ENCODE measurements at places on chromosomes 6 and 20.

- no peak for DNase-seq
These were observed 135.3 kb upstream of the RREB1 start for GRCh38 chr6:6972456-6972855.

DNA sequence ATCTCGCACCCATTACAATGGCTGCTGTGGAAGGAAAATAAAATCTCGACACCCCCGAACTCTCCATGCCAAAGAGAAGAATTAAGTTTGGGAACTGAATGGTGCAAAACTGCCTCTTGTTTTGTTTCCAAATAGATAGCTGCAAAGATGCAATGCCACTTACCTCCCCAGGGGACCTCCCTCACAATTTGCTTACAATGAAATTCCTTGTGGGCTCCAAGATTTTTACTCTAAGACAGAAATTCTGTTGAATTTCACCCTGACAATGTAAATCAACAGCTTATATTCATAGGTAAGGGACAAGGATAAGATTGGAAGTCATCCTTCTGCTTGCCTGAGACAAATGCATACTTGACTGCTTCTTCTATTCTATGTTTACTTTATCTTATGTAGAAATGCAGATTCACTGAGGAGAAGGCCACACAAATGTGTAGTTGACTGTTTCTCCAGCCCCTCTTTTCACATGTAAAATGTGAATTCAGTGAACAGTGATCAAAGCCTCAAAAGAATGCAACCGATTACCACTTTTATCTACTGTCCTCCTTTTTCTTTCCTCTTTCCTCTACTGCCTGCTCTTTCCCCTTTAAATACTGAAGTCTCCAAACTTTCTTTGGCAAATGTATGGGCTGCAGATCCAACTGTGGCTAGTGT, 36.6 kb downstream of the ADGRF4 start:
- no peak for DNase-seq

DNA sequence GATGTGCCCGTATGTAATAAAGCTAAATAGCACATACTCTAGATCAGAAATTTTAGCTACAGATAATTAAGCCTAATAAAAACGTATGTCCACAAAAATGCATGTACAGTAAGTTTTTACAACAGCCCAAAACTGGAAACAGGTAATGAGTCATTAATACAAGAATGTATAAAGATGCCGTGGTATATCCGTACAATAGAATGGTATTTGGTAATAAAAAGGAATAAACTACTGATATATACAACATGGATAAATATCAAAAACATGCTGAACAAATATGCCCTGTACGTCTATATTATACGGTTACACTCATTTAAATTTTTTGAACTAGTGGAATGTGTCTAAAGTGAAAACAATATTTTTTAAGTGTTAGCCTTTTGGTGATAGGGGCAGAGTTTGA, 128.2 kb upstream of the ADGRB3 start:
- no peak for DNase-seq

GRCh38 chr20:38986663-38987062, 24.5 kb downstream of the DHX35 start:
- no peak for DNase-seq

DNA sequence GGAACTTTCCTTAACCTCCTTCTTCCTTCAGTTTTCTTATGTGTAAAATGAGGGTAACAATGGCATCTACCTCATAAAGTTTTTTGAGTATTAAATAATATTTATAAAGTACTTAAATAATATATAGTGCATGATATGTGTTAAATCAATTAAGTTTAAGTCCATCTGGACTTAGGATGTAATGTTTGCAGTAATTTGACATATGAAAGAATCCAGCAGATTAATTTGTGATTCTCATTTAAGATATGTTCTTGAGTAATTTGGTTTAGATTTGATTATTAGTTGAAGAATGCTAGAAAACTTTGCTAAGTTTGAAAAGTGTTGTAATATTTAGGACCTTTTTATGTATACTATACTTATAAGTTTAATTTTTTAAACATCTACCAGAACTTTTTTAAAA, 18.1 kb downstream of the KCTD20 start:
- DNase-seq: no peak

GRCh38 chr20:9129756-9130155, 60.9 kb downstream of the PLCB4 start:
- DNase-seq: no peak

- peak; percentile 65 for DNase-seq
These were observed 80.7 kb downstream of the SYTL3 start for GRCh38 chr6:158730541-158730907.

DNA sequence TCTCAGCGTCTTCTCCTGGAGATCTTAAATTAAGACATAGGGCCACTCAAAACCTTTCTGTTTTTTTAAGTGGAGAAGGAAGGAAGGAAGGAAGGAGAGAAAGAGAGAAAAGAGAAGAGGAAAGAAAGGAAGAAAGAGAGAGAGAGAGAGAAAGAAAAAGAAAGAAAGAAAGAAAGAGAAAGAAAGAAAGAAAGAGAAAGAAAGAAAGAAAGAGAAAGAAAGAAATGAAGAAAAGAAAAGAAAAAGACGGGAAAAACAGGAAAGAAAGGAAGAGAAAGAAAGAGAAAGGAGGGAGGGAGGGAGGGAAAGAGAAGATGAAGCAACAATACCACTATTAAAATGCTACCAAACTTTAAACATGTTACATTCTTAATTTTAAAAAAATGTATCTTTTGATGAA, 336.5 kb upstream of the ARID1B start:
- DNase-seq: no peak

DNA sequence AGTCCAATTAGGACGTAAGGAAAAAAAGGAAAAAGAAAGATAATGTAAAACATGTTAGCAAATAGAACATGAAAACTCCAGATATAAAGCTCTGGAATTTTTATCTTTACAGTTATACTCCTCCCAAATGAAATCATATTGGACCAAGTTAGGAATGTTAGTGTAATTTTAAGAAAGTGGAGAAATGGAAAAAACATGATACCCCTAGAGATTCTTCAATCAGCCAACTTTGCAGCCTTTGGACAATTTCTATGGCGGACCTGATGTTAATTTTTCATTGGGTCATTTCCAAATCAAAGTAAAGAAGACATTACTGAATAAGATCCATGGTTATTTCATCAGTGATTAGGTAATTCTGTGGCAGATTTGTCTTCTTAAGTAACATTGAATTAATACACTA, 748.7 kb downstream of the RFPL4B start:
- no peak for DNase-seq

DNA sequence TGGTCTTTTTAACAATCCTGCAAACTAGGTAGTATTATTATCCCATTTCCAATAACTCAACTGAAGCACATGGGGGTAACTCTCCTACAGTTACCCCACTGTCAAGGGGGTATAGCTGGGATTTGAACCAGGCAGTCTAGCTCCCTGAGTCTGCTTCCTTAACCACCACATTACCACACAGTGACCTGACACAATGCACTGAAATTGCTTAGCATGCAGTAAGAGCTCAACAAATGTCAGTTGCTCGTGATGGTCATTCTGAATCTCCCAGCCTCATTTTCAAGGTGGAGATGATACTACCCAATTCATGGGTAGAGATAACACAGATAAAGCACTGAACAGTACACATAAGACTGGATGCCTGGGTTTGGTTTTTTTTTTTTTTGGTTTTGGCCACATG, 193.2 kb upstream of the MYLIP start:
- DNase-seq: no peak

GRCh38 chr20:60477958-60478357, 519.7 kb downstream of the CDH26 start:
- DNase-seq: peak; percentile 23

DNA sequence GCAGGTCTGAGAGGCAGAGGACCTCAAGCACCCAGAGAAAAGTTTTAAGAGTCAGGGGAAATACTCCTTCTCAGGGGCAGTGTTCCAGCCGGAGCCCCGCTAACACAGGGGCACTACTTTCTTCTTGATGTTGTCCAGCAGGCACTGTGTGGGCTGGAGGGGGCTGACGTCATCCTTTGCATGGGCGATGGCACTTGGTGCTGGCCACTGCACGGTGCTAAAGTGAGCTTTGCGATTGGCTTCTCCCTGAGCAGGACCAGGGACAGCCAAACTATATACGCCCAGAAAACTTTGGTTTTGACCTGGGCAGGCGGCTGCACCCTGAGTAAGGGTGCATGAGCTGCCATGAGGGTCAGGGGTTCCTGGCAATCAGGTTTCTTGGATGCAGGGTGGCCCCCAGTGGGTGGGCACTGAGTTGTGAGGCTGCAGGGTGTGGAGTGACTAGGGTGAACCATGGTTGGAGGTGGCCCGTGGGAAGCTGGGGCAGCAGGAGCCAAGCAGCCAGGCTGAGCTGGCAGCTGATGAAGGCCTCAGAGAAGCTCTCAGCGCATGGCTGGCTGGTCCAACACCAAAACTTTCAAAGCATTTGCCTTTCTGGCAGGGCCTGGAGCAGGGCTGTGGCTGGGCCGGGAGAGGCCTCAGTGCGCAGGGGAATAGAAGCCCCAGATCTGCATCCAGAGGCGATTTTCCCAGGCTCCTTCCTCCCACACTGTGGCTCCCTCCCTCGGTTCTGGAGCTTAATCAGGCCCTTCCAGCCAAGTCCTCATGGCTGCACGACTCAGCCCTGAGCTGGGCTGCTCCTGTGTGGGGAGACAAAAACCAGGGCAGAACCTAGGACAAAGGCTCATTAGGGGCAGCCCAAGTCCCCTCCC, 18.3 kb downstream of the MRPS18A start:
- DNase-seq: no peak

- DNase-seq: no peak
These were observed 34.0 kb downstream of the CEP85L start for GRCh38 chr6:118617417-118617816.

GRCh38 chr6:46220352-46221221, 49.8 kb upstream of the ENPP5 start:
- no peak for DNase-seq

DNA sequence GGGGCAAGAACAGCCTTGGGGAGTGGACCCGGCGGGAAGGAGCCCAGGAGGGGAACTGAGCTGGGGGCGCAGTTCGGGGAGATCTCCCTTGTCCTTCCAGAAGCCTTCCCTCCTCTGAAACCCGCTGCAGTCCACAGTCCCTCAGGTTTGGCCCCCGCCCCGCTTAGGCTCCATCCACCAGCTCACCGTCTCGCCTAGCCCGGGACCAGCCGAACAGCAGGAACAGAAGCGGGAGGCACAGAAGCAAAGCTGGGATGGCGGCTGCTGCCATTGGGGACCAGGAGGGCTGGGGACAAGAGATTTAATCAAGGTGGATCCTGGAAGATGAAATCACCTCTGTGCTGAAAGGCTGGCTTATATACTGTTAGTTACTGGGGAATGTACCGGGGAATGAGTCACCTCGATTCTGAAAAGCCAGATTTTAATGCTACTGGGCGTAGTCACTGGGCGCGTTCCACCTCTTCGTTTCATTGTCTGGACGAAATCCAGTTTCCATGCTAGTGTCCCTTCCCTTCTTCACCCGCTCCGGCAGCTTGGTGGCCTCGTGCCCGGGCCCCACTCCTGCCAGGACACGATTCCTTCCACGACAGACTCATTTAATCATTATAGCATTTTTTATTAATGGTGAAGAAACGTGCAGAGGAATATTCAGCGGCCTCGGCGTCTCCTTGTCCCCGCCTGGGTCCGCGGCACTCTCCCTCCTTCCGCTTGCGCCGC, at the start of gene RAET1L:
TSS of gene RAET1L (minus strand) at position 332 of the 717 bp plus-strand sequence. CDS start at position 271, 61 bp downstream.
- DNase-seq: no peak

DNA sequence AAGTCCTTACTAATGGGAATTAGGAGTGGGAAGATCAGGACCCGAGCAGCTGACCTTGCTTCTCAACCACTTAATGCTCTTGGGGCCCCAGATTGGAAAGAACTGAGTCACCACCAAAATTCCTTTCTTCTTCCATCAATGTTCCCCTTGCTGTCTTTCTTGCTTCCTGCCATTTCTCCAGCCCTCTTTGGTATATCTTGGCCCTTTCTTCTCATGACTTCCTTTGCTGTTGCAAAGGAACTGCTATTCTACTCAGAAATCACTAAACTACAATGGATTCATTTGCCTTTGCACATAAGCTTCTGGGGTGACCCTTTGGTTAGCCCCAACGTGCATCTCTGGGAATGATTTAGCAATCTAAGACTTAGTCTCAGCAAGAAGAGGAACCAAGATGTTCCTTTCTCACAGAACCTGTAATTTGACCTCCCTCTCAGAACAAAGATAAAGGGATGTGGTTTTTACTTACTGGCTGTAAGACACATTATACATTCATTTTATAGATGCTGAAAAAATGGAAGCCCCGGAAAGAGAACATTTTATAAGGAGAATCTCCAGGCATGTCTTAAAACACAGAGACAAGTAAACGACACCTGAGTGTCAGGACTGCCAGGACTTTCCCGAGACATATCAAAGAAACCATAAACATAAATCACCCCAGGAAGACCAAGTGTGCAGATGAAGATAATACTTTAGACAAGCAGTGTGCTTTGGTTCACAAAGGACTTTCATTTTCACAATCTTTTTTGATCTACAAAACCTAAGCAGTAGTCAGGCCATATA, 99.0 kb upstream of the TNFAIP3 start:
- DNase-seq: no peak

DNA sequence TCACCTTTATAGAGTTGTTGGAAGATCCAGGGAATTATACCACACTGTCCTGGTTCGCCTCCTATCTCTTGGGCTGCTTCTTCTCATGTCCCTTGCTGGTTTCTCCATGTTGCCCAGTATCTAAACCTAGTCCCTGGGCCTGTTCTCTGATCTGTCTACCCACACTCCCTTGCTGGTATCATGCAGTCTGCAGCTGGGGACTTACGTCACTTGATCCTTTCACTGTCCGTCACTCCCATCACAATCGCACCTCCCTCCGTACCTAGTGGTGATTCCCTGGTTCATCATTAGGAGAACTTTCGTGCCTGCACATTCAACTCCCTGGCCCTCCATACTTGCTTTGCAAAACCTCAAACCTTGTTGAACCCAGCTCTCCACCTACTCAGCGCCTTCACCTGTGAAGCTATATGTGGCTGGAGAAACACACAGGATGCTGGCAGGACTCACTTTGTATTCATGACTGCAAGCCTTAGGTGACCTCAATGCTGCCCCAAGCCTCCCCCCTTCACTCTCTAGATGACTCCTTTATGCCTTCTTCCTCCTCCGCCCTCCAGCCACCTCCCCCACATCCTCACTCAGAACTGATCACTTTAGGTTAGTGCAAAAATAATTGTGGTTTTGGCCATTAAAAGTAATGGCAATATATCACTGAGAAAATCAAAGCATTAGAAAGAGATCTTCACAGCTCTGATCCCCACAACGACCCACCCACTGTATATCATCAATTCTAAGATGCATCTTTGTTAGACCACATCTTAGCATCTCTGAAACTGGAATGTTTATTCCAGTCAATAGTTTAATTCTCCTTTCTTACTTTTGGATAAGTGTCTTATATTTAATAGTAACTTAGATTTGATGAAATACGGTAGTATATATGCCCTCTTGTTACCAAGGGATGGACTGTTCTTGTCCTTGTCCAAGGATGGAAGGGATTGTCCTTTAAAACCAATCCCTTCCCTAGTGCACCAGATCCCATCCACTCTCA, 26.4 kb downstream of the GDAP1L1 start:
- no peak for DNase-seq
